DMS53 (cell line): ENCODE measurements at places on chromosomes 5 and 9.

DNA sequence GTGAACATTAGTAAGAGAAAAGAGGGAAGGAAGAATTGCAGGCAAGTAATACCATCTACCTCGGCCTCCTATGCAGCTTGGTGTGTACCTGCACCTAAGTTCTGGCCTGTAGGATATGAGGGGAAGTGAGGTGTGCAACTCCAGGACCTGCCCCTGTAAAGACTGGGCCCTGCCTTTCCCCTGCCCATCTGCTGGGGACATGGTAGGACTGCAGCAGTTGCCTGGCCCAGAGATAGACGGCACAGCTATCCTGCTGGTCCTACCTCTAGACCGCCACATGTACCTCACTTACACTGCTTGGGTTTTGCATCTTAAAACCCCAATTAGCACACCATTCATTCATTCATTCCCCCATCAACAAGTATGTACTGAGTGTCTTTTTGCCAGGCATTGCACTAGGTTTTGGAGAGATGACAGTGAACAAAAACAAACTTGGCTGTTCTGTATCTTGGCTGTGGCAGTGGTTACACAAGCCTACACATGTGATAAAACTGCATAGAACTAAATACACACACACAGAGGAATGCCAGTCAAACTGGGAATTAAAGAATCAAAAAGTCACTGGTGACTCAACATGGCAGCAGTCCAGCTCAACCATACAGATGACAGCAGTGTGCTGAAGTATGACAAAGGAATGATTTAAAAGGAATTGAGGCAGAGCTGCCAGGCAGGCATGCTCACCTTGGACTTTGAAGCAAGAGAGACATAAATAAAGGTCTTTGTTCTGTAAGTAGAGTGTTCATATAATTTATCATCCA, 23.3 kb upstream of the MGAT1 start:
- peak; percentile 26 for DNase-seq

DNA sequence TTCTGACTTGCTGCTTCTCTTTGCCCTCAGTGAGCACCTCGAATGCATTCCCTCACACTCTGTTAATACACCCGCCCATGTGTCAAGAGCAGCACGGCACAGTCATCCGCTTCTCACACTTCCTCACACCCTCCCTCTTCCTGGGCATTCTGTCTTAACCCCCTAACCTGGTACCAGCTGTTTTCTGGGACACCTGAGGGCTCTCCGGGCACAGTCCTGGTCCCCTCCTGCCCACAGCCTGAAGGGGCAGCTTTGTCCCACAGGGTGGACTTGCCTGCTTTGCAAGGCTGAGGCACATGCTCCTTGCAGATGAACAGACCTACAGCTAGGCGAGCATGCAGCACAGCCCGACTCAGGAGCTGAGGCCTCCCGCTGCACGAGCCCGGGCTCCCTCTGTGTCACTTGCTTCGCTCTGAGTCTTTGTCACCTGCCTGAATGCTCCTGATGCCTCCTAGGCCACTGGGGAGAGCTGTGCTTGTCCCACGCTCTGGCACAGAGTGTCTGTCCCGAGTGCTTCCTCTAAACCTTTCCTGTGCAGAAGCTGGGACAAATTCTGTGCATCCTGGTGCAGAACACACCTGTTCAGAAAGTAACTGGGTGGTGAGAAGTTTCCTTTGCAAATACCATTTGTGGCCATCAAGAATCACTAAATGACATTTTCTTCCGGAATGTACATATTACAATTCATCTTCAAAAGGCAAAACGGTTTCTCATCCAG, 47.8 kb downstream of the AHRR start:
- peak; percentile 47 for DNase-seq

- no peak for DNase-seq
These were observed 252.6 kb upstream of the IRX4 start for GRCh38 chr5:2135354-2135753.

GRCh38 chr5:32709750-32710549, 1.2 kb upstream of the NPR3 start:
- DNase-seq = peak; percentile 59

- DNase-seq = no peak
These were observed 86.5 kb upstream of the ANKRD55 start for GRCh38 chr5:56319526-56320181.
